ENCODE measurements at places on chromosomes 16 and 17.

DNA sequence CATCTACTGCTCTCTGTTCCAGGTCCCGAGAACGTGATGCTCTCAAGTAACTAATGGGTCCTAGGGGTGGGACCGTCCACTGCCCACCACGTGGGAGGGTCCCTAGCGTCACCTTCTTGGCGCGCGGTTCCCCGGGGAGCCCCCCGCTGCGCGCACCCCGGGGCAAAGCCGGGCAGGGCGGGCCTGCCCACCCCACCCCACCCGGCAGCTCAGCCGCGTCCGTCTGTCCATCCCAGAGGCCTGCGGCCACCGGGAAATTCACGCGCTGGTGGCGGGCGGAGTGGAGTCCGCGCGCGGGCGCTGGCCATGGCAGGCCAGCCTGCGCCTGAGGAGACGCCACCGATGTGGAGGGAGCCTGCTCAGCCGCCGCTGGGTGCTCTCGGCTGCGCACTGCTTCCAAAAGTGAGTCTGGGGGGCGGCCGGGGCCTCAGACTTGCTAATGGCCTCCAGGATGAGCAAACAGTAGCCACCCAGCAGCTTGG lies 494 bp downstream of the PRSS41 start:
- no peak for DNase-seq

DNA sequence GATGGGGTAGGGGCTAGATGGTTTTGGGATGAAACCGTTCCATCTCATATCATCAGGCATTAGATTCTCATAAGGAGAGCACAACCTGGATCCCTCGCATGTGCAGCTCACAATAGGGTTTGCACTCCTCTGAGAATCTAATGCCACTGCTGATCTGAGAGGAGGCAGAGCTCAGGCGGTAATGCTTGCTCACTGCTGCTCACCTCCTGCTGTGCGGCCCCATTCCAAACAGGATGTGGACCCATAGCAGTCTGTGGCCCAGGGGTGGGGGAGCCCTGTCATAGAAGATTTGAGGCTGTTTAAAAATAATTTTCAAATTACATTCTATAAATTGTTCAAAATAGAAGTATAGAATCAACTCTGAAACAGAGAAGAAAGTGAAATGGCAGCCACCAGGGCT lies 50.8 kb downstream of the PHKB start:
- no peak for DNase-seq

DNA sequence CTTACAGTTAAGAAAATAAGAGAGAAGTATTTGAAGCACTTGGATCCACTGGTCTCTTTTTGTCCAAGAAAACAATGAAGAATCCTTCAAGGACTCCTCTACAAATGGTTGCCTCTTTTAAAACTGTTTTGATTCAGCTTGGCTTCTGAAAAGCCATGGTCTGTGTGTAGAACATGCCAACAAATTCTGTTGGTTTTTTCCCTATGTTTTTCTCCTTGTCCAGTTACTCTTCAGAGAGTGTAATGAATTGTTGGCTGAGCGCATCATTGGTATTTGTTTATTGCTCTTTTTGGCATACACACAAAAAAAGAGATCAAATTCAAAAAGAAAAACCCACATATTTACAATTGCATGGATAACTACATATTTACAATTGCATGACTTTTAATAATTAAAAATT lies at the start of gene ABCA10:
Gene ABCA10, minus strand, starts transcription at position 249 of the 400 bp plus-strand sequence. CDS start 3,466 bp downstream, outside the sequence.
- DNase-seq: no peak

- no peak for DNase-seq
Observed at GRCh38 chr17:47872019-47872650, 21.2 kb upstream of the SP6 start.

GRCh38 chr17:48646183-48647102 lies 20.3 kb upstream of the HOXB9 start:
- peak; percentile 13 for DNase-seq

GRCh38 chr16:67111951-67112444 lies 2.3 kb downstream of the PHAF1 start:
- DNase-seq: no peak

DNA sequence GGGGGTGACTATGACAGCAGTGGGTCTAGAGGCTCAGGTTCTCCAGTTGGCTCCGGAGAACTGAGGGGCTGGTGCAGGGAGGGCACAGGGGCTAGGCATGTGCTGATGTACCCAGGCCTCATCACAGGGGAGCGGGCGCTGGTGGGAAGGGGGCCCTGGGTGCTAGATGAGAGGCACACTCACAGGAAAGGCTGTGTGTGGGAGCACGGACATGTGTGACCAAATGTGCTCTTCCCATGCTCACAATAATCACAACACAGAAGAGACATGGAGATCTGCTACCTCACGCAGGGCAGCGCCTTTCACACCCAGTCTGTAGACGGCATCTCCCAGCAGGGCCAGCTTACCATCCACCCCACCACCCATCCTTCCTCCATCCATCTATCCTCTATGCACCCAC lies 17.4 kb upstream of the RASD1 start:
- no peak for DNase-seq

DNA sequence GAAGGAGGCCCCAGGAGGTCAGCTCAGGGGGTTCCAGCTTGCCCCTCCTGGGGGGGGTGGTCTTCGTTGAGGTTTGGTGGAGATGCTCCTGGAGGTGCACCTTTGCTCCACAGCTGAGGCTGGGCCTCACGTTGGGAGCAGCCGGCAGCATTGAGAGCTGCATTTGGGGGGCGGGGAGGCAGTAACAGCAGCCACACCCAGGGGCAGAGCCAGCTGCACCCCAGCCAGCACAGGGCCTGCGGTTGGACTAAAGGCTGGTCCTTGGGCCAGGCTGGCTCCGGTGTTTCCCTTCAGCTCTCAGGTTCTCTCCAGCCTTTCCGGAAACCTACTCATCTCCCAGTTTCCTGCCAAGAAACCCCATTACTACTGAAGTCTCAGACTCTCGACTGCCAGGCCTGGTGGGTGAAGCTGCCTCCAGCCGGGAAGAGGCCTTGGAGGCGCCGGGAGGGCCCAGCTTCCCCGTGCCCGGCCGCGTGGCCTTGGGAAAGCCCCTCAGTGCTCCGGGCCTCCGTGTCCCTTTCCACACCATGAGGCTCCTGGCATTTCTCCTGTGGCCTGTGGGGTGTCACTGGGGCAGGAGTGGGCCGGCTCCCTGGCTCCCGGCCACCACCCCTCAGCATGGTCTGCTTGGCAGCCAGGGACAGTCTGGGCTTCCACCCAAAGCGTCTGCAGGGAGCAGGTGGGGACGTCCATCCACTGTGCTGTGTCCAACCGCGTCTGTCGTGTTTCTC lies 14.0 kb upstream of the BAIAP2 start:
- DNase-seq: no peak

All from stimulated activated CD4-positive, alpha-beta T cell treated with anti-CD3 and anti-CD28 coated beads, Interleukin-1b, Interleukin-23, amount 100 ng/mL, for 24 hours (primary cell).